Fibroblast of pulmonary artery (primary cell): ENCODE measurements at places on chromosomes 5 and 9.

GRCh38 chr5:54942064-54942778 lies 43.2 kb downstream of the ESM1 start:
- peak; percentile 31 for DNase-seq

GRCh38 chr9:98639133-98639532 lies 69.6 kb downstream of the GABBR2 start:
- no peak for DNase-seq

DNA sequence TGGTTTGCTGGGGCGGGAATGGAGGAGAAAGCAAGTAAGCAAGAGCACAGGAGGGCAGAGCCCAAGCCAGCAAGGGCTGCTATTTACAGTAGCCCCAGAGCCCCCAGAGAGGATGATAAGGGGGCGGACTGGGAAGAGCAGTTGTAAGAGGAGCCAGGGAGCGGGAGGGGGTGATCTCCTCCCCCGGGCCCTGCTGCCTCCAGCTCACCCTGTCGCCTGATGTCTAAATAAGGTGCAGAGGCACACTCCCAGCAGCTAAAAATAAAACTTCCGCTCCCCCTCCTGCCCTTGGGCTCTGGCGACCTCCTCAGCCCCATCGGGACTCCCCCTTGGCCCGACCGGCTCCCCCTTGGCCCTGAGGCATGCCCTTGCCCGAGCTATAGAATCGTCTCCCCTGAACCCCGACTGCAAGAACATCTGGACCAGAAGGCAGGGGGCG lies 14.4 kb upstream of the CCDC69 start:
- no peak for DNase-seq

GRCh38 chr5:107218457-107219193 lies 452.1 kb downstream of the EFNA5 start:
- DNase-seq = peak; percentile 80

GRCh38 chr9:35313916-35314315 lies 152.1 kb downstream of the UNC13B start:
- DNase-seq = no peak

- DNase-seq = peak; percentile 3
Measured at GRCh38 chr5:91850031-91850430, 466.9 kb upstream of the ARRDC3 start.

GRCh38 chr5:146048994-146049703 lies 56.2 kb downstream of the PLAC8L1 start:
- DNase-seq = peak; percentile 89

DNA sequence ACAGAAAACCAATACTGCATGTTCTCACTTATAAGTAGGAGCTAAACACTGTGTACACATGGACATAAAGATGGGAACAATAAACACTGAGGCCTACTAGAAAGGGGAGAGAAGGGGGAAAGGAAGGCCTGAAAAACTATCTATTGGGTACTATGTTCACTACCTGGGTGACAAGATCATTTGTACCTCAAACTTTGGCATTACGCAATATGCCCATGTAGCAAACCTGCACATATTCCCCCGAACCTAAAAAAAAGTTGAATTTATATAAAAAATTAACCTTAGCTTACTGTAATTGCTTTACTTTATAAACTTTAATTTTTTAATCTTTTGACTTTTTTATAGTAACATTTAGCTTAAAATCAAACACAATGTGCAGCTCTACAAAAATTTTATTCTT lies 237.6 kb upstream of the ATP10B start:
- no peak for DNase-seq

DNA sequence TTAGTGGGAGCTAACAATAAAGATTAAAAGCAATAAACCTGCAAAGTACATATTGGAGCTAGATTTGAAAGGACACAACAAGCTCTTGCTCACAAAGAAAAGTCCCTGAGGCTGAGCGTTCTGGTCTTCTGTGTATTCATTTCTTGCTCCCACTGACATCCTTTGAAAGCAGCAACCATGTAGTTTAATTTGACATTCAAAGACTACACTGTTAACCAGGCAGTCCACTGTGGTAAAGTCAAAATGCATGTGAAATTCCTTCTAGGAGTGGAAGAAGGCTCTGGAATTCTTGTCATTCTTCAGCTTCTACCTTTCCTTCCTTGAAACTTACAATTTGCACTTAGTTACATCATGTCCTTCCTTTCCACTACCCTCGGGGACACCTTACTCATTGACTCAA lies 480.7 kb downstream of the CSNK1G3 start:
- no peak for DNase-seq

- DNase-seq = no peak
Measured at GRCh38 chr9:135392511-135392910, 87.1 kb upstream of the PPP1R26 start.

- DNase-seq = peak; percentile 25
Measured at GRCh38 chr9:98597236-98597771, 111.4 kb downstream of the GABBR2 start.

- no peak for DNase-seq
Measured at GRCh38 chr5:32013658-32014057, 160.5 kb downstream of the GOLPH3 start.

DNA sequence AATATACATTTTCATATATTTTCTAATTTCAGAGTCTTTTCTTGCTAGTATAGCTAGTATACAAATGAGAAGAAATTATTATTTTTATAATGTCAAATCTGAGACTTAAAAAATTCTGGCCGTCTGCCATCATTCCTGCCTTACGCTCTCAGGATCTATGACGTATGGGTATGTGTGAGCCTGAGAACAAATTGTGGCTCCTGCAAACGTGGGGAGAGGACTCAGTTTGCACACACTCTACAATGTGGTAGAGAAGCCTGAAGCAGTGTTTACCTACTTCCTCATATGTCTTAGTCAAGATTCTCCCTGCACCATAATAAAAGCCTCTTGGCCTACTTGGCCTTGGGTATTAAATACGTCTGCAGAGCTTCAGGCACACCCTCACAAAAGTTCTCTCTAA lies 825.4 kb downstream of the SEMA5A start:
- peak; percentile 54 for DNase-seq

DNA sequence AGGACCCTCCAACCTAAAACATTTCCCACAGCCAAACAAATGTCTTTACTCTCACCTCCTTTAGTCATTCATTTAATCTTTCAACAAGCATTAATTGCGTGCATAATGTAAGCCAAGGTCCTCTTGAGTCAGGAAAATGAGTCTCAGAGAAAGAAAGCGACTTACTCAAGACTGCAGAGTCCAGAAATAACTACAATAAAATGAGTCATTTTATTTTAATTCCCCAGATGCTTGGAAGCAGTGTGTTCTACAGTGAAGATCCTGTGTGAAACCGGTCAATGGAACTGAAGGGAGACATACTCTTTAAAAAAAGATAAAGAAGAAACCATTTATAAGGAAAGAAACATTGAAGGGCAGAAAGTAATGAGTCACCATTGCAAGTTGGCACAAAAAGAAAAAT lies 513.7 kb downstream of the CDK5RAP2 start:
- no peak for DNase-seq

DNA sequence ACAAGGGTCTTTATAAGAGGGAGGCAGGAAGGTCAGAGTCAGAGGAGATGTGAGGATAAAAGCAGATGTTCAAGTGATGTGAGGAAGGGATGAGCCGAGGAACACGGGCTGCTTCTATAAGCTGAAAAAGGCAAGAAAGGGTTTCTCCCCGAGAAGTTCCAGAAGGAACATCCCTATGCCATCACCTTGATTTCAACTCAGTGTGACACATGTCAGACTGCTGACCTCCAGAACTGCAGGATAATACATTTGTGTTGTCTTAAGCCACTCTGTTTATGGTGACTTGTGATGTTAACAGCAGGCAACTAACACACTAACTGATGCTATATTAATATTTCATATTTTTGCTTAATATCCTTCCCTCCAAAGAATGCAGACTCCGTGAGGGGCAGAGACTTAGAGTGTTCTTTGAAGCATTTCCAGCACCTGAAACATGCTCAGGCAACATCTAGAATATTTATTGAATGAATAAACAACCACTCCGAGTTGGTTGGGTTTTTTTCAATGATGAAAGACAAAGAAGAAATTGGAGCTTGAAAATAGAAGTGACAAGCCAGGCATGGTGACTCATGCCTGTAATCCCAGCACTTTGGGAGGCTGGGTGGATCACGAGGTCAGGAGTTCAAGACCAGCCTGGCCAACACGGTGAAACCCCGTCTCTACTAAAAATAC lies 77.6 kb upstream of the ADRA1B start:
- no peak for DNase-seq

DNA sequence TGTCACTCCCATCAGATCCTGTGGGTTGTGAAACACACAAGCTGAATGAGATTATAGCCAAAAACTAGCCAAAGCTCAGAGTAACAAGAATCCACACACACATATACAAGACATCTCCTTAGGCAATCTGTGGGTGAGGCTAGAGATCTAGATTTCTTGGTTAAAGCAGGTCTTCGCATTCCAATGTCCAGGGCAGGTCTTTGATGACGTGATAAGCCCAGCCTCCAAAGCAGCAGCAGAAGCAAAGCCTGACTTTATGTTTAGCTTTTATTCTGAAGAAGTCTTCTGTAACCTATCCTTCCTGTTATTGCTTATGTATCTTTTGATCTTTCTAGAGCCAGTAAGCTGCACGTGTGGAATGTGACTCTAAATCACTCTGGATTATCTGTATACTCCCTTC lies 199.1 kb upstream of the SLC30A5 start:
- no peak for DNase-seq

GRCh38 chr9:127138444-127138843 lies 16.0 kb upstream of the ANGPTL2 start:
- DNase-seq = no peak

DNA sequence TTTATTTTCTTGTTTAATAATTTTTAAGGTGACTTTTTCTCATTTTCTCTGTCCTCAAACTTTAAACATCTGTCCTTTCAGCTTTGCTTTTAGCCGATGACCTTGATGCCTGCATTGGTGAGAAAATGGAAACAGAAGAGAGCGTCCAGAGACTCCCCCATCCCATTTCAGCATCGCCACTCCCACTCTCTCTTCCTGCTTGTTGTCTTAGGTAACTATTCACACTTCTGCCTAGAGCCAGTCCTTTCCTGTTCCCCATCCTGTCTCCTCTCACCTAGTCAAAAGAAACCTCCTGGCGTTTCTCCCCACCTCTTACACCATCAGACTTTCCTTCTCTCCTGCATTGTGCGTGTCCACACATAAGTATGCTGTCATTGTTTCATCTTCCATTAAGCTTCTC lies 124.6 kb downstream of the MAST4 start:
- DNase-seq = no peak

DNA sequence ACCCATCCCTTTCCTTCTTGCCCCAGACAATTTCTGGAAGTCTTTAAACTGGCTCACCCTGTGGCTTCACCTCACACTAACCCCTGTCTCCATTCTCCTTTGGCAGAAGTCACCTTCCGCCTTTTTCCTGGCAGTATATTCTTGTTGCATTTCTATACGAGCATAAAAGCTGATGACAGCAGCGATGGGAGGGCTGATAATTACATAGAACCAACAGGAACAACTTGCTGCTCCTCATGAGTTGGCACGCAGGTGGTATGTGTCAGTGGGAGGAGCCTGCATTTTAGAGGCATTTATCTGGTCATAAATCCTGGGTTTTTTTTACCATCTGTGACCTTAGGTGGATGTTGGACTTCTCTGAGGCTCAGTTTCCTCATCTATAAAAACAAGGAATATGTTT lies 61.4 kb upstream of the CKMT2 start:
- no peak for DNase-seq

DNA sequence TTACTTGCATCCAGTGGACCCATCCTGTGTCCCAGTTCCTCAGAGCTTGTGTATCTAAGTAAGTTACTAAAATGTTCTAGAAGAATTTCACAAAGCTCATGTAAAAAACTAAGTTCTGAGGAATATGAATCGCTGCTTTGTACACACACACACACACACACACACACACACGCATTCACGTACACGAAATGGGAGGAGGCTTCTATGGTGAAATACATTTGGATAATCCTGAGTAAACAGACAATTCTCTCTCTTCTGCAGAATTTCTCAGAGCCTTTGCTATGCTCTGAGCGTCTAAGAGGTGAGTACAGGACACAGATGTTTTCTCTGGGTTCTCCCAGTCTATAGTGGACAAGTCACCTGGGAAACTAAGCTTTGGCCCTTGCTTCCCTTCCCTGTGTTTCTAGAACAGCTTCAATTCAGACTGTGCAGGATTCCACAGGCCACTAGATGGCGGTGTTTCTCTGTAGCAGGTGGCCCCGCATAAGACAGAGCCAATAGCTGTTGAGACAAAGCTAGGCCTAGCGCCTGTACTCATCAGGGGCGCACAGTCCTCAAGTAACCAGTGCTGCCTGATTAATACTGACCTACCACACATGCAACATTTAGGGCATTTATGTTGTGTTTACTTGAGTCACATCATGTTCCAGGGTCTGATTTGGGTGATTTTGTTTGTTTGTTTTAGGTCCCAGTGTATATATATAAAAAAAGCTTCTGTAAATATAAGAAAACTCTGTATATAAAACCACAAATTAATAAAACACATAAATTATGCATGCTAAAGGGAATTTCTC lies 114.8 kb downstream of the LIFR start:
- peak; percentile 94 for DNase-seq

- DNase-seq = no peak
Measured at GRCh38 chr5:168316139-168316578, 24.7 kb downstream of the WWC1 start.

DNA sequence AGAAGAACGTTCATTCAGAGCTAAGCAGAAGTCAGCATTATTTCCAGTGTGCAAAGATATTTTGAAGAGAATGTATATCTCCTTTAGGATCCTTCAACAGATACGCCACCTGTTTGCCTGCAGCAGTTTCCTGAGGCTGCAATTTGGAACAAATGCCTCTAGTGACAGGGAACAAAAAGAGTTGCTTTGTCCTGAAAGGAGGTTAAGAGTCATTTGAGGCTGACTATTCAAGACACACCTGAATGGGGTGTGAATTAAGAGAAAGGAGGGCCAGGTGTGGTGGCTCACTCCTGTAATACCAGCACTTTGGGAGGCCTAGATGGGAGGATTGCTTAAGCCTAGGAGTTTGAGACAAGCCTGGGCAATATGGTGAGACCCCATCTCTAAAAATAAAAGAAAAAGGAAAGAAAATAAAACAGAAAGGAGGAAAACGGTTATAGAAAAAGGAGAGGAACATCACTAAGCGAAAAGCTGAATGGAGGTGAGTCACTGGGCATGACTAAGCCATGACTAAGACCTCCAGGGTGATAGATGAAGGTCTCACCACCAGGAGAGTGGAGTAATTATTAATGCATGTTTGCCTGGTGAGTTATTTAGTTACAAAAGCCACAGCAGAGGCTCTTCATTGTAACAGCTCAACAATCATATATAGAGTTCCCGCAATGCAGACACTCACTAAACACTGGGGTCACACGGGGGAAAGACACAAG lies 255.2 kb upstream of the TNC start:
- DNase-seq = peak; percentile 82

DNA sequence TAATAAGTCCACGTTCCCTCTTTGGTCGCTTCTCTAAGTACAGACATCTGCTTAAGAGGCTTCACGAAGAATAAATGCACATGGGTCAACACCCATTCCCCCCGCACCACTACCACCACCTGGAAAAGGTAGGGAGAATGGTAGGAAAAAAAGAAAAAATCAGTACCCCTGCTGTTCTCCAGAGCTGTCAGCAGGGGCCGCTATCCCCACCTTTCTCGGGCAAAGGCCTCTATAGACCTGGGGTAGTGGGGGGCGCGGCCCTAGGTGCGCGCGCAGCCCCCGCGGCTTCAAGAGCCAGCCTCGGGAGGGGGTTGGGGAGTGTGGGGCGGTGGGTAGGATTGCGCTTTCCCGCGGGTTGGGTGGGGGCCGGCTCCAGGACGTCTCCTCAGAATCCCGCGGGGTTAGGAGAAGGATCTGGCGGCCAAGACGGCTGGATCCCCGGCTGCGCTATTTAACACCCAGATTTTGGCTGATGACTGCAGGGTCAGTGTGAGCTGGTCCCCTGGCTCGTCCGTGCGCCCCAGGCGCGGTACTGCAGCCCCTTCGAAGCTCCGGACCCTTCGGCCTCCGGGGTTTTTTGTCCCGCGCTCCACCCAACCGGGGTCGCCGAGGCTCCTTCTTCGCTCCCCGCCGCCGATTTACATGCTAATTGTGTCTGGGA lies 1.6 kb upstream of the SEMA6A start:
- peak; percentile 70 for DNase-seq
